ENCODE measurements at places on chromosomes 16 and 17. TPM values are rescaled to one million over a fixed set of nuclear protein-coding genes. Genes with fewer than 3 reads are reported as not detected.

The CD2BP2 gene
- polyA plus RNA-seq: 41.0 TPM

GRCh38 chr17:82932518-82933310, 92.9 kb upstream of the ZNF750 start:
- no peak for DNase-seq

GRCh38 chr17:21061971-21062526, 19.2 kb upstream of the USP22 start:
- DNase-seq: no peak

DNA sequence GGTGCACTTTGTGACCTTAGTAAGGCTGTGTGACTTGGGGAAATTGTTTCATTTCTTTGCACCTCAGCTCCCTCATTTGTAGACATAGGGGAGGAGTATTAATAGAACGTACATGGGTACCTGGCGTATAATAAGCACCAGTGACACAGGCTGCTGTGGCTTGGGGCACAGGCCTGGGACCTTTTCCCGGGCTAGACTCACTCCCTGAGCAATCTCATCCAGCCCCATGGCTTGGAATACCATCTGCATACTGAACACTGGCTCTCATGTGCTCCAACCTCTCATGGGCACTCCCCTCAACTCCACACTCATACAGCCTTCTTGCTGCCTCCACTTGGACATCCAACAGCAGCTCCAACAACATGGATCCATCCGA, 41.0 kb upstream of the MRPS23 start:
- DNase-seq: no peak

- DNase-seq: no peak
These were observed 14.9 kb downstream of the IGFBP4 start for GRCh38 chr17:40457964-40458791.

DNA sequence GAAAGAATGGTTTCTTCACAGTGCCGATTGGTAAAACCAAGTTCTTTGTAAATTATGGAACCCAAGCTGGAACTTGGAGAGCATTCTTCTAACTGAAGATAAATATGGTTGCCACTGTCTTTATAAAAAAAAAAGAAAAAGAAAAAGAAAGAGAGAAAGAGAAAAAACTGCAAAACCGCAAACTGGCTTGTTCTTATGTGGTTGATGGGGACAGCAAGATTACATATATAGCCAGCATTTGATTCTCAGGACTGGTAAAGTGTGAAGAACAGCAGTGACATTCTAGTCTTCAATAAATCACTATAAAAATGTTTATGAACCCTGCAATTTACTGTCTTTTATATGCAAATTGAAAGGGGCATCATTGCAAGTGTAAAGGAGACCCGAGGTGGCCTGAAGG, 605.1 kb downstream of the MAF start:
- no peak for DNase-seq
